HCEC 1CT (cell line): ENCODE measurements at places on chromosomes 2 and 18.

- DNase-seq = no peak
Measured at GRCh38 chr2:232229911-232230310, 148.6 kb upstream of the ALPP start.

- DNase-seq = no peak
Measured at GRCh38 chr18:10530852-10531251, 5.0 kb downstream of the NAPG start.

- DNase-seq = no peak
Measured at GRCh38 chr2:214484701-214485100, 73.8 kb downstream of the VWC2L start.

DNA sequence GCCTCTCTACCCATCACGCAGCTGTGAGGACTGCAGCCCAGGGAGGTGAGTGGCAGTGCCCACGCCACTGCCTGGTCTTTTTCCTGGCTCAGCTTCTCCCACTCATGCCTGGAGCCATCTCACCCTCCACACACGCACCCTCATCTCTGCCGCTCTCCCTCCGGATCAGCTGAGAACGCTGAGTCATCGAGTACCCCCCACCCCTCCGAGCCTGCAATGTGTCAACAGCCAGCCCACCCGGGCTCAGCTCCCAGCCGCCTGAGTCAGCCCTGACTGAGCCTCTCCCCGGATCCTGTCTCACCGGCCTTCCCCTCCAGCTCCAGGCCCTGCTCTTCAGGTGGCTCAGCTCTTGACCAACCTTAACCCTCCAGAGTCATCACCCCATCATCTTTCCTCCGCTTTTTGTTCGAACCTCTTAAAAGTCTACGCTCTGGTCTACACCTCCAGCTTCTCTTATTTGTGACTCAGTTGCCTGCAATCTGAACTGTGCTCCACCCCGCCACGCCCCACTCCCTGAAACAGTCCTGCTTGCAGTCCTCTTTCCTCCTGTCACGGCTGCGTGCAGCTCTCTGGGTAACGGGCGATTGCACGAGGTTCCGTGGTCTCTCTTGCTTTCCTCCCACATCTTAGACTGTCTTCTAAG is 94.4 kb upstream of the ASAP2 start:
- peak; percentile 81 for DNase-seq
